ENCODE measurements at places on chromosomes 4 and X.

DNA sequence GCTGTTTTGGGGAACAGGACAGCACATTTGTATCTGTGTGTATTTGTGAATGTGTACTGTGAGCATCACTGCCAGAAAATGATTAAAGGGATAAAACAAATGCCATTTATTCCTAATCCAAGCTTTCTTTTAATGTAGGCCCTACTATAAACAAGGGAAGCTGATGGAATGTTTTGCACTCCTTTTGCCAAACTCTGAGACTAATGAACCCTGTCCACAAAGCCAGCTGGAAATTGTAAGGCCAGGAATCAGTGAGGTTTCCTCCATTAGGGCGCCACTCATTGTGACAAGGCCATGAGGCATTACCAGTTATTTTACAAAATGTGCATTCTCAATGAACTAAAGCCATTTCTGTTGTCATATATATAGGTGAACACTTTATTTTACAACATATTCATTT is 163.0 kb upstream of the NAP1L5 start:
- DNase-seq: no peak

DNA sequence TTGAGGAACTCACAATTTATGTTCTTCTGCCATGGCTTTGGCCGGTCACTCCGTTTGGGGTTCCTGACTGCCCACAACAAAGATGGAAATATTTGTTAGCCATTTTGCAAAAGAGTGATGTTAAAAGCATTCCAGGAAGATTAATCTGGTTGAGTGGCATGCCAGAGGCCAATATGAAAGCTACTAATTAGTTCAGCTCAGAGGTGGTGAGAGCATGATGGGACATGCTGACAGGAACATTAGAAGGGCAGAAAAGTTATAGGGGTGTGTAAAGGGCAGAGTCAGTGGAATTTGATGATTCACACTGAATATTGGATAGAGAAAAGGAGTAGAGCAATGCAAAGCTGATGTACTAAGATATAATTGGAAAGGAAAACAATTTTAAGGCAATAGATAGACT is 94.4 kb downstream of the TLL1 start:
- DNase-seq: no peak

DNA sequence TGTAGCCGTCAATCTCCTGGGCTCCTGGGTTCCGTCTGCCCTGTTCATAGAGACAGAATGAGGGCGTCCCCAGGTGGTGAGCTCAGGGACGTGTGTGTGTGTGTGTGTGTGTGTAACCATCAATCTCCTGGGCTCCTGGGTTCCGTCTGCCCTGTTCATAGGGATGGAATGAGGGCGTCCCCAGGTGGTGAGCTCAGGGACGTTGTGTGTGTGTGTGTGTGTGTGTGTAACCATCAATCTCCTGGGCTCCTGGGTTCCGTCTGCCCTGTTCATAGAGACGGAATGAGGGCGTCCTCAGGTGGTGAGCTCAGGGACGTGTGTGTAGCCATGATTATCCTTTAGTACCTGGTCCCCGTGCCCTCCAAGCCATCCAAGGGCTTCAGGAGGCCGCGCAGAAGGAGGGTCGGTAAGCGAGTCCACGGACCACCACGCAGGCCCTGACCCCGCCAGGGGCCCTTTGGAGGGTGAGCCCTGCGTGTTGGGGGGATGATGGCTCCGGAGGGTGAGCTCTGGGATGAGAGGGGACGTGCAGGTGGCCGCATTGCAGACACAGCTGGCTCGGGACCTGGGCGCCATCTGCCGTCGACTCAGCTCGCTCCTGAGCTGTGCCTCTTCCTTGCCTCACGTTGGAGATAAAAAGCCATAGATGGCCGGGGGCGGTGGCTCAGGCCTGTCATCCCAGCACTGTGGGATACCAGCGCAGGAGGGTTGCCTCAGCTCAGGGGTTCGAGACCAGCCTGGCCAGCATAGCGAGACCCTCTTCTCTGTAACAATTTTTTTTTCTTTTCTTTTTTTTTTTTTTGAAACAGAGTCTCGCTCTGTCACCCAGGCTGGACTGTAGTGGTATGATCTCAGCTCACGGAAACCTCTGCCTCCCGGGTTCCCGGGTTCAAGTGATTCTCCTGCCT is 5.4 kb upstream of the GTPBP6 start:
- DNase-seq: no peak

GRCh38 chr4:107692202-107692601 is 27.8 kb downstream of the PAPSS1 start:
- DNase-seq: no peak

DNA sequence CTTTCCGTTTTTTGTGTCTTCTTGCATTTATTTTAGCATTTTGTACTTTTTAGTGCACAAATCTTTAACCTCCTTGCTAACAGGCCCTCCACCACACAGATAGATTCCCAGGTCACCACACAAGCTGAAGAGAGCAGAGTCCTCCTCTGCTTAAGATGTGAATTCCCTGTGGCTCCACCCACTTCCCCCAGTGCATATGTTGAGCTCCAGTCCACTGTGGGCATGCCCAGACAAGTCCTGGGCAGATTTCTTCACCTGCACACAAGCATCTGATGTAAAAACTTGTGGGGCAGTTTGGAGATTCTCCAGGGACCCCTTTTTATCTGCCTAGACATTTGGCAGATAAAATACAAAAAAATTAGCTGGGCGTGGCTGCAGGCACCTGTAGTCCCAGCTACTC is 19.8 kb upstream of the PASD1 start:
- no peak for DNase-seq

DNA sequence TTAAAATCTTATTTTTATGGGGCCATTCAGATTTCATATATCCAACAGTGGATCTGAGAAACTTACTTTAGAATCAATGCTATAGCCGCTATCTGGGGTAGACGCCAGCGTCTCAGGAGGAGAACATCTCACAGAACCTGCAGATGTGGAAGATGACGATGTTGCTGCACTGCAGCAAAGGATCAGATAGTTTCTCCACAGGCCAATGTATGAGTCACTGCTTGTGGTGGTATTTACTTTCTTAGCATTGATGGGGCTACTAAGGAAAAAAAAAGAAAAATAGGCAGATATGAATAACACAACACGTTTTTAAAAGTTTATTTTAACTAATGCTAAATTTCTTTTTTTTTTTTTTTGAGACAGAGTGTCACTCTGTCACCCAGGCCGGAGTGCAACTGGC is 85.9 kb downstream of the ZAR1 start:
- no peak for DNase-seq

DNA sequence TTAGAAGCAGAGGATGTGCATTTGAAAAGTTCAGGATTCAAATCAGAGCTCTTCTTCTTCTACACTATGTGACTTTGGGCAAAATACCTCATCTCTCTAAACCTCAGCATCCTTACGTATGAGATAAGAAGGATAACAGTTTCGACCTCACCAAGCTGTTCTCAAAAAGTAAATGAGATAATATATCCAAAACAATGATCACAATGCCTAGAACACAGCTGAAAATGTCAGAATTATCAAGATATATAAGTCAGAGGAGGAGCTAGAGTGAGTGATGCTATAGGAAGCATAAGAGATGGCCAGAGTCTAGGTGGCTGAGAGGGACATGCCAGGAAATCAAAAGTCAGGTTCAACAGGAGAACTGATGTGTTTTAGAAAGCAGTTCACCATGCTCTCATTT is 168.0 kb downstream of the EFHC2 start:
- no peak for DNase-seq

- no peak for DNase-seq
Measured at GRCh38 chrX:77640702-77641101, 145.3 kb downstream of the ATRX start.

DNA sequence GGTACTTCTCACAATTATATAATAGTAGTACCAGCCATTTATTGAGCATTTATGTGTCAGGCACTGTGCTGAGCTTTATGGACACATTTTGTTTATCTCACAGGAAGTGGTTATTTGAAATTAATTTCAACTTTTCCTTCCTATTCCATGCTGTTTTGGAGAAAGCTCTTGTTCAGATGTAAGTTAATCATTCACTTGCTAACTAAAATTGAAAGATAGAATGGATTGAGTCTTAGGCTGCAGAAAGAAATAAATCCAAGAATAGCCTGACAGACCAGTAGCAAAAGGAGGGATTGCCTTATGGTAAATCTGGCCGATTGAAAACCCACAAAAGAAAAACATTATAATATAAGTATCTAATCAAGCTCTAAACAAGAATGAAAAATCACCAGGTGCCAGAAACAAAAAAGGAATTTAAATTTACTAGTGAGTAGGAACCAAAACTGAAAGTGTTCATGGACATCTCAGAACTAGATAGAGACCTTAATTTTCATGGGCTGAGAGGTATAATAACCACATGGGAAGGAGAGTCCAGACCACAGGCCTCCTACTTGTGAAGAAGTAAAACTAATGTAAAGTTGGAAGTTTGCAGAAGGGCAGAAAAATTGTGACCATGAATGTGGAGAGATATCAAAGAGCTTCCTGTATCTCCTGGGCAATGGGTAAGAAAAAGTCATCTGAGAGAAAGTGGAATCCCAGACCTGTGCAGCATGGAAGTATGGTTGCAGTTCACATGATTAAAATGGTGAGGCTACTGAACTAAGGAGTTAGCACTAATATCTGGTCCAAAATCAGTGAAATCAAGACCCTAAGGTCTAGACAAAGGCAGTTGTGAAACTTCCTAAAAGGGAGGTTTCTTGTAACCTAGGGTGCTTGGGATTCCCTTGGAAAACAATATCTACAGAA is 38.0 kb downstream of the RADX start:
- no peak for DNase-seq

- DNase-seq: no peak
Measured at GRCh38 chr4:56723659-56724230, 42.6 kb upstream of the HOPX start.

GRCh38 chrX:25191403-25191802 is 175.6 kb upstream of the ARX start:
- no peak for DNase-seq

- DNase-seq: no peak
Measured at GRCh38 chr4:181661090-181661489, 582.1 kb upstream of the TENM3 start.

- DNase-seq: no peak
Measured at GRCh38 chrX:108138814-108139702, 47.5 kb downstream of the ATG4A start.

- no peak for DNase-seq
Measured at GRCh38 chrX:114842181-114842580, 175.2 kb downstream of the IL13RA2 start.

- peak; percentile 2 for DNase-seq
Measured at GRCh38 chr4:80336582-80336981, 1.1 kb downstream of the CFAP299 start.

- DNase-seq: no peak
Measured at GRCh38 chr4:27007507-27007906, 146.9 kb downstream of the STIM2 start.

DNA sequence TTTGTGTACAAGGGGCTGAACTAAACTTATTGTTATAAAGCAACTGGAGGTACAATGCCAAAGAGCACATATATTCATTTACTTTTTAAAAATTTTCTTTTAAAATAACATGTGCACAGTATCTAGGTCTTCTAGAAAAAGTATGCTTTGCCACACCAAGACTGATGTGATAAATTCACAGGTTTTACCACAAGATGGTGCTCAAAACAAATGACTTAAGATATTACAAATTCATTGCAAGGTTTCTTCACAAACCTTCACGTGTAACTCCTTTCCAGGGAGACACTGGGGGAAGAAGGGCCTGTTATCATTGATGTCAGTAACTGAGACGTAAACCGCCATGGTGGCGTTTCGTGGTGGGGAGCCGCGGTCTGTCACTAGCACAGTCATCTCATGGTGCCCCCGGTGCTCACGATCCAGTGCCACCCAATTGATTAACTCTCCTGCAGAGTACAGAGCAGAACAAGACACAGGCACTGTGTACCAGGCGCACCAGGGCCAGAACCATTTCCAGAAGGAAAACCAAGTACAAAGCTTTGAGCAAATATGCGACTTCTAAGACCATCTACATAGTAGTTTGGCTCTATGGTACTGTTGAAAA is 162.2 kb downstream of the DCHS2 start:
- no peak for DNase-seq

GRCh38 chrX:38154340-38154739 is 66.3 kb downstream of the SRPX start:
- no peak for DNase-seq

DNA sequence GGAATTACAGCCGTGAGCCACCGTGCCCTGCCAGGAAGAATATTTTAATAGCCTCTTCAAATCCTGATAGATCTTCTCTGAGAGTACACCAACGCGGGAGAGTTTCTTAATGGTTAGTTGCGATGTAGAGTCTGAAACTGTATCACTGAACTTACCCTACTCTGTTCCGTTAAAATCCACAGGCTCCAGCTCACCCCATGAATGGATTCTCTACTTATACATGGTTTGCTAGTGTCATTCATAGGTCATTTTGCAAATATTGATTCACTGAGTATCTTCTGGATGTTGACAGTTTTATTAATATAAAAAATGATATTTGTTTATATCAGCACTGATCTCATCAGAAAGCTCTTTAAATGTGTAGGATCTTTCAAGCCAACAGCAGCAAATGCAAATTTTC is 99.9 kb downstream of the FAM193A start:
- no peak for DNase-seq

DNA sequence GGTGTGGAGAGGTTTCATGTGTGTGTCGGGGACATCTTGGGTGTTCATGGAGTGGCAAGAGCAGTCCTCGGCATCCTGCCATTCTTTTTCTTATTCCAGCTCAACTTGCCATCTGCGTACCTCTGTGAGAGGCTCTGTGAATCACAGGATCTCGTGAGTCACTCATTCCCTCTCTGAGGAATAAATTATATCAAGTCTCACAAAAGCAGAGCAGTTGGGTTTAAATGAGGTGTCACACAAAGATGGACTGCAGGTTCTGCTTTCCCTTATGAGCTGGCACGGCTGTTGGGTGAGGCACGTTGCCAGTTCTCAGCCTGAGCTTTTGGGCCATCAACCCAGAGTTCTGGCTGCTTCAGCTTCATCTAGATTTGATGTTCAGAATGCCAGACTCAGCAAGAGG is 6.8 kb upstream of the OCIAD2 start:
- DNase-seq: no peak
